ENCODE measurements at places on chromosomes 6 and 20. TPM values are rescaled to one million over a fixed set of nuclear protein-coding genes. Genes with fewer than 3 reads are reported as not detected.

NT5E gene
- 363 TPM for total RNA-seq

LZTS3 gene
- 4.9 TPM for total RNA-seq

RXRB gene
- total RNA-seq: 20.8 TPM

DLL1 gene
- total RNA-seq: 0.46 TPM

EDEM2 gene
- total RNA-seq: 74.4 TPM

NKX2-2 gene
- total RNA-seq: not detected

SCGN gene
- not detected for total RNA-seq

KCNQ5 gene
- total RNA-seq: 1.7 TPM

TBXT gene
- total RNA-seq: not detected

MYL9 gene
- 13.9 TPM for total RNA-seq

TCF15 gene
- 0.09 TPM for total RNA-seq

GTSF1L gene
- total RNA-seq: not detected

C6orf141 gene
- total RNA-seq: 3.0 TPM

PKIB gene
- 1.1 TPM for total RNA-seq

OPN5 gene
- total RNA-seq: not detected

SEL1L2 gene
- total RNA-seq: not detected

EYS gene
- total RNA-seq: 0.28 TPM

B3GAT2 gene
- not detected for total RNA-seq

LAMA4 gene
- total RNA-seq: 421 TPM

TCF21 gene
- total RNA-seq: 27.4 TPM

Measured in smooth muscle cell of bladder (primary cell).